Adrenal gland (tissue), 19 donors: ENCODE measurements at places on chromosomes 5 and 9. TPM values are rescaled to one million over a fixed set of nuclear protein-coding genes. Genes with fewer than 3 reads are reported as not detected.

- no peak overlapping the region for H3K4me3 ChIP-seq
- H3K27ac ChIP-seq, result no peak overlapping the region
- no peaks in the 10 kb centered on the region for H3K27me3 ChIP-seq
- no peaks in the 10 kb centered on the region for H3K36me3 ChIP-seq
- peak; percentile 57 for DNase-seq
- H3K4me1 ChIP-seq, result peaks cover 7% of the 10 kb centered on the region
These were observed 278.6 kb downstream of the SPOCK1 start for GRCh38 chr5:137220523-137220927.

DNA sequence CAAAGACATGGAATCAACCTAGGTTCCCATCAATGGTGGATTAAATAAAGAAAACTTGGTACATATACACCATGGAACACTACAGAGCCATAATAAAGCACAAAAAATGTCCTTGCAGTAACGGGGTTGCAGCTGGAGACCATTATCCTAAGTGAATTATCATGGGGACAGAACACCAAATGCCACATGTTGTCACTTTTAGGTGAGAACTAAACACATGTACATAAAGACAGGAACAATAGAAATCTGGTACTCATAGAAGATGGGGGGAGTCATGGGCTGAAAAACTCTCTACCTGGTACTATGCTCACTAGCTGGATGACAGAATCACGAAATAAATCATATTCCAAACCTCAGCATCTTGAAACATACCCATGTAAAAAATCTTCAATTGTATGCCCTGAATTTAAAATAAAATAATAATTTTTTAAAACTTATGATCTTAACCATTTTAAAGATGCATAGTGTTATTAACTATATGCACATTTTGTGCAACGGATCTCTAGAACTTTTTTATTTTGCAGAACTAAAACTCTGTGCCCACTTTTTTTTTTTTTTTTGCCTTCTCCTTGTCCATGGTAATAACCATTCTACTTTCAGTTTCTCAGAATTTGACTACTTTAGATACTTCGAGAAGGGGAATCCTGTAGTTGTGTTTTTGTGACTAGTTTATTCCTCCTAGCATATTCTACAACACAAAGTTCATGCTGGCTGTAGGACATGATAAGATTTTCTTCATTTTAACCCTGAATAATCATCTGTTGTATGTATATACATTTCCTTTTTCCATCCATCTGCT is 1081.6 kb upstream of the ACO1 start:
- H3K27ac ChIP-seq, result no peak overlapping the region
- no peaks in the 10 kb centered on the region for H3K36me3 ChIP-seq
- DNase-seq, result no peak
- no peaks in the 10 kb centered on the region for H3K4me1 ChIP-seq

ARHGEF37 gene
- polyA plus RNA-seq, result 2.3 TPM

CDH9 gene
- polyA plus RNA-seq, result 0.15 TPM

DNA sequence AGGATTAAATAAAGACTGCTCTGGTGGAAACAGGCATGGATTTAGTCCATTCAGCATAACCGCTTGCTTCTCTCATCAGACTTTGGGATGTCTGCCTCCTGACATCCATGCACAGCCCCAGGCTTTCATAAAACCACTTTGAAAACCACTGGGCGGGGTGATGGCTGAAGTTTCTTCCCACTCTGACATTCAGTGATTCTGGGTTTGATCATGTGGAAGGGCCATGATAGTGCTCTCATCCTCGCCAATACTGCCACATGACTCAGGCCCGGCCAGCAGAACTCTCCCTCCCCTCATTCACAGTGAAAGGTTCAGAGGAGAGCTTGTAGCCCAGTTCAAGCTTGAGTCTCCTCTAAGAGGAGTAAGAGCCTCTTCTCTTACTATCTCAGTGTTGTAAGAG is 29.6 kb upstream of the GLRA1 start:
- H3K27me3 ChIP-seq, result no peaks in the 10 kb centered on the region
- no peak overlapping the region for H3K4me3 ChIP-seq
- H3K27ac ChIP-seq, result no peak overlapping the region
- no peaks in the 10 kb centered on the region for H3K4me1 ChIP-seq
- H3K36me3 ChIP-seq, result no peaks in the 10 kb centered on the region

DNA sequence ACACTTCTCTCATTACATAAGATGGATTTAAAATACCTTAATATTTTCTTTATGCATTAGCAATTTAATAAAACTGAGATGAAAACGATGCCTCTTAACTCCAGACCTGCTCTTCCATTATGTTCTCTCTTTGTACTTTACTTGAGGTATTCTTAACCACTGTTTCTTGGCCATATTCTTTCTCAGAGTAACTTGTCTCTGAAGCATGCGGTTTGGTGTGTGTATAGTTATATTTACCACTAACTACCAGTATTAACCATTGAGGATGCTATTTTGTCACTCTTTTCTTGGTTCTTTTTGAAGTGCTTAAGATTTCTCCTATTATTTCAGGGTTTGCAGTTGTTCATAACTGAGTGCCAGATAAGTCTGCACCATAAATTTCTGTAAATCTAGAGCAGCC is 17.9 kb downstream of the TMEM167A start:
- H3K4me3 ChIP-seq, result no peak overlapping the region
- DNase-seq, result no peak
- peaks cover 10% of the 10 kb centered on the region for H3K4me1 ChIP-seq

GRCh38 chr5:179829732-179830435 is 9.2 kb downstream of the SQSTM1 start:
- H3K36me3 ChIP-seq, result no peaks in the 10 kb centered on the region
- no peak for DNase-seq
- no peak overlapping the region for H3K27ac ChIP-seq
- peaks cover 10% of the 10 kb centered on the region for H3K4me1 ChIP-seq

DNA sequence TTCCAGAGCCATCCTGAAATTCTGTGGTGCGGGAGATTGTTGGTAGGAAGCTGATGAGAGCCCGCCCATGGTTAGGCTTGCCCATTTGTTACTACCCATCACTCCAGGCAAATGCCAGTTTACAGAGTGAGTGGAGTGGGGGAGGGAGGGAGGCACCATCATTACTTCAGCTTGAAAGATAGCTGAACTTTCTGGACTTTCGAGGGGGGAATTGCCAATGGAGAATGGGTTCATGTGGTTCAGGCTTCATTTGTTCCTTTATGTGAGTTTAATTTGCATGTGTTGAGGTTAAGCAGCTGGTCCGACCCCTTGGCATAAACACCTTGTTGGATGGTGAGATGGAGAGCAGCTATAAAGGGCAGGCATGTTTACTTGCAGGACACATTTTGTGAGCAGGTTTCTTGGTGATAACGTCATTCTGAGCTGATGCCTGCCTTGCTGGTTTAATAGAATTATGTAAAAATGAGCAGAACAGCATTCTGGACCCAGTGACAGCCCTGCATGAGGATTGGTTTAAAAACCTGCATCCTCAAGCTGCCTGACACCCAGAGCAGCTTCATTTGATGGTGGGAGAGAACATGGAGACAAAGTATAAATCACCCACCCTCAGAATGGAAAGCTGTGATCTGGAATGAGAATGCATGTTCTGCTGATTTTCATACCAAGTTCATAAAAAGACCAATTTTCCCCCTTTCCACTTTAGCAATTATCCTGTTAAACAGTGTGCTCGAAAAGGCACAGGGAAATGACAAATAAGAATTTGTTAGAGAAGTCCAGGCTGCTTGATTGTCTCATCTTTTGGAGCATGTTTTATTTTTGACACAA is 106.3 kb downstream of the TRIO start:
- no peaks in the 10 kb centered on the region for H3K27me3 ChIP-seq
- DNase-seq, result no peak
- H3K36me3 ChIP-seq, result no peaks in the 10 kb centered on the region

- H3K27me3 ChIP-seq, result no peaks in the 10 kb centered on the region
- H3K4me3 ChIP-seq, result no peak overlapping the region
- no peak for DNase-seq
- peaks cover 3% of the 10 kb centered on the region for H3K36me3 ChIP-seq
- no peak overlapping the region for H3K27ac ChIP-seq
These were observed 68.0 kb downstream of the PTBP3 start for GRCh38 chr9:112265391-112265790.

- H3K27ac ChIP-seq, result peak overlapping the region; percentile 84
- peaks cover 71% of the 10 kb centered on the region for H3K4me1 ChIP-seq
- no peak for DNase-seq
- H3K27me3 ChIP-seq, result no peaks in the 10 kb centered on the region
- no peaks in the 10 kb centered on the region for H3K36me3 ChIP-seq
These were observed 18.0 kb upstream of the JADE2 start for GRCh38 chr5:134507452-134507851.

PCDHA12 gene
- 0.17 TPM for polyA plus RNA-seq
